ENCODE measurements at places on chromosomes 11 and 22.

DNA sequence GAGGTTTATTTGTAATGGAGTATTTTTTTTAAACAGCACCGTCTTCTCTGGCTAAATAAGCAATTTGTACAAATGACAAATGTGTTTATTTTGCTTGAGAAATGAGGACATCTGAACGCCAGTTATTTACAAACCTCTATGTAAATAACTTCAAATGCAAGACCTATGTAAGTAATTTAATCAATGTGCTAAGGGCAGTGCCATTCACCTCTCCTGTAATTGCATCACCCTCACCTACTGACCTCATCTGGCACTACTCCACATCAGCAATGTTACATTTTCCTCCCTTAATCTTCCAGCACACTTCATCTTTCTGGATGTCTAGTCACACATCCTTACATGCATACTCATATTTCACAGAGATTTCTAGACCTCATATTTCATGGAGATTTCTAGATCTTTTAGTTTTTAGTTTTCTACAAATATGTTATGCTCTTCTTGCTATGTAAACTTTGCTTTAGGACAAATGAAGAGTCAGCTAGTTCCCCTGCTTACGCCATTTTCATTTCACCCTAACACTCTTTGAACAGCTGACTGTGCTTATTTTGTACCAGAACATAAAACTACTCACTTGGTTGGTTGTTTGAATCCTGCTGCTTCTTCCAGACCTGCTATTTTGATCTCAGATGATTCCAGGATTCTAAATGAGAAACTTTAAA is 238.6 kb downstream of the GRM5 start:
- DNase-seq, result no peak

DNA sequence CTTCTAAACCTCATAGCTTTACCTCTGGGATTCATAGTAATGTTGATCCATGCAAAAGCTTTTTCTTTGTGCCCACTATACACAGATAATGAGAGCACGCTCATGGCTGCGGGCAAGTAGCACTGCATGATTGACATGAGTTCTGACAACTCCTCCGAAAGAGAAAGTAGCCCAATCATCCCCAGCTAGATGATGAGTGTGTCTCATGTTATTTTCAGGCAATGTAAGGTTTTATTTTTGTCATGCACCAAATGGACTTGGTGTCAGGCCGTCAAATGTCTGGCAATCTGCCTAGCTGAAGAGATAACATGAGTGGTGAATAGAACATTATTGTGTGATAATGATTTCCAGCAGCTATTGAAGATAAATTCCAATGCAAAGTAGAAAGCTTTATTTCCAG is 662.6 kb downstream of the NTM start:
- no peak for DNase-seq

DNA sequence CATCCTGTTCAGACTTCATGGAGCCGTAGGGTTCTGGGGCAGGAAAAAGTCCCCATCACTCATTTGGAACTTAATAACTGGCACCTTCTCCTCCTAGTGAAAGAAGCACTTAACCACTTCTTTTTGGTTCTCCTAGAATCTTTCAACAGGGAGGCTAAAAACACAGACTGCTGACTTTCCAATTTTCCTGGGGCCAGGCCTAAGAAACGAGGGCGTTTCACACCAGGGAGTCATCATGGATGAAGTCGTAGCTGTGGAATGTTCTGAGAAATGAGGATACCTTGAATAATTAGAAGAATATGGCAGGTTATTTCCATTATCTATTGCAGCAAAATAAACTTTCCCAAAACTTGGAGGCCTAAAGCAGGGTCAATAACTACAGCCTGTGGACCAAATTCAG is 26.0 kb upstream of the API5 start:
- DNase-seq, result no peak

DNA sequence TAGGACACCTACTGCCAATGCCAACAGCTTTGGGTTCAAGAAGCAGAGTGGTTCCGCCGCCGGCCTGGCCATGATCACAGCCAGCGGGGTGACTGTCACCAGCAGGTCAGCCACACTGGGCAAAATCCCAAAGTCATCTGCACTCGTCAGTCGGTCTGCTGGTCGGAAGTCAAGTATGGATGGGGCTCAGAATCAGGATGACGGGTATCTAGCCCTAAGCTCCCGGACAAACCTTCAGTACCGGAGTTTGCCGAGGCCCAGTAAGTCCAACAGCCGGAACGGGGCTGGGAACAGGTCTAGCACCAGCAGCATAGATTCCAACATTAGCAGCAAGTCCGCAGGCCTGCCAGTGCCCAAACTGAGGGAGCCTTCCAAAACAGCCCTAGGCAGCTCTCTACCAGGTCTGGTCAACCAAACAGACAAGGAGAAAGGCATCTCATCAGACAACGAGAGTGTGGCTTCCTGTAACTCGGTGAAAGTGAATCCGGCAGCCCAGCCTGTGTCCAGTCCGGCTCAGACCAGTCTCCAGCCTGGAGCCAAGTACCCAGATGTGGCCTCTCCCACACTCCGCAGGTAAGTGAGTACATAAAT is 115.1 kb downstream of the DBX1 start:
- DNase-seq, result no peak

DNA sequence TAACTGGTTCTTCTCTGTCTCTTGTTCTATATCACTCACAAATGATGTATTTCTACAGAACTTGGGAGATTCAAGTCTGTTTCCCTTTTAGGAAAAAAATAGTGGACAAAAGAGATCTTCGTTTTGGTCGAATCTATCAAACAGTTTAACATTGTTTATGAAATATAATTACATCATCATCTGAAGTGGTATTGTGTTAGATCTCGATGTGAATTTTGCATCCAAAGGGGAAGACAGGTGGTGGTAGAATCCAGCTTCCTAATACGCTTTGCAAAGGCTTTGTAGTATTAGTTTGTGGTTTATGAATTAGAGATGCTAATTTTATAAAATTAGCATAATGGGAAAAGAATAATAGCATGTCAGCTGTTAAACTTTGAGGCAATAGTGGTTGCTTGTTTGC is 3.4 kb downstream of the SIK2 start:
- no peak for DNase-seq

DNA sequence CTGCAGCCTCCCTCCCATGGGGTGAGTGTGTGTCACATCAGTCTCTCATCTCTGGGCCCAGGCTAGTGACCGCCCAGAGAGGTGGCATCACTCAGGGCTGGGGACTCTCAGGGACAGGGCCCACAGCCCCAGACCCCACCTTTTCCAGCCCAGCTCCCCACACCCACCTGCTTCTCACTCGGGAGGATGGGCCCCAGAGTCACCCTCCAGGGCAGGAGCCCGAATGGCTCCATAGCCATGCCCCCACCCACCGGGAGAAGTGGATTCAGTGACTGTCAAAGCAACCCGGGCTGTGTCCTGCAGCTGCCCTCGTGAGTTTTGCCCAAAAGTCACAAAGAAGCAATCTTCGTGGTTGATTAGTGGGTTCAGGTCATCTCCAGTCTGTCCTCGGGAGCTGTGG is 26.0 kb downstream of the PARVG start:
- DNase-seq, result no peak

- DNase-seq, result no peak
Observed at GRCh38 chr11:18013790-18014507, 1.1 kb upstream of the SERGEF start.

DNA sequence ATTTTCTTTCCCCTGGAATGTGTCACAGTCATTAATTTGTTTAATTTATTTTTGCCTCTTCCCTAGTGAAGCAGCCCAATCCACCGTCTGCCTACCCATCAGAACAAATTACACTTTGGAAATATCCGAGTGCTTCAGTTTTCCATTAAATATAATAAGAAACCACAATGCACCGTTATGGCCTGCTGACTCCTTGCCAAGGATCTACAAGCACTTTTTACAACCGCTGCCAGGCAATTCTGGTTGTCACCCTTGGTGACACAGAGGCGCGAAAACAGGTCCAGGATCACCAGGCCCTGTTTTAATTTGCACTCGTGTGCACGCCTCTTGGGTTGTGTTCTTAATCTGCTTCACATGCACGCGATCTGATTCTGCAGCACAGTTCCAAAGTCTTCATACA is 43.9 kb downstream of the KIRREL3 start:
- no peak for DNase-seq

DNA sequence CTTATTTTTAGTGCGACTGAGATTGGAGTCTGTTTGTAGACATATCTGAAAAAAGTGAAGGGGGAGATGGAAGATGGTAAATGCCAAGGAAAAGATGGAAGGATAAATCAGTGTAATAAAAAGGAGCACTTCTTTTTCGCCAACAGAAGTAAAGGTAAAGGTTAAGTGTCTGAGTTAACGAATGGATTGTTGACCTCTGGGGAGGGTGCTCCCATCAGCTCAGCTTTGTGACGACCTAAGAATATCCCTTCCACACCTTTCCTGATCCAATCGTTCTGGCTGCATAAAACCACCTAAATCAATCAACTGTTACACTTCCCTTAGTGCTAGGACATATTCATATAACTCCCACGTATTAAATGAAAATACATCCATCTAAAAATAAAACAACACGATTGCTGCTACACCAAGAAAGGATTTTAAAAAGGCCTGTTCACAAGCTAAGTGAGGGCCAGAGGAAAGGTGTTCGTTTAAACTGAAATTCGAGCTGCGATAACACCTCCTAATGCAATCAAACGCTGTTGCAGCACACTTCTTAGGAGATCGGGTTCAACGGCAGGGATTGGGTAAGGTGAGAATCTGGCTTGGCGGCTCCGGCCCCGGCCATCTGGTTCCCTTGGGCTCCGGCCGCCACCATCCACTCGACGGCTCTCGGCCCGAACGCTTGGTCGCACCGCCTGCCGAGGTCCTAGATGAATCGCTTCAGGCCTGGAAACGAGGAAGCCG is 658 bp downstream of the C11orf71 start:
- no peak for DNase-seq

Measured in CD4-positive, alpha-beta T cell treated with Interleukin-4 for 1 hour (primary cell).